Endodermal cell (in vitro differentiated cells): ENCODE measurements at places on chromosomes 2 and 18. TPM values are rescaled to one million over a fixed set of nuclear protein-coding genes. Genes with fewer than 3 reads are reported as not detected.

DNA sequence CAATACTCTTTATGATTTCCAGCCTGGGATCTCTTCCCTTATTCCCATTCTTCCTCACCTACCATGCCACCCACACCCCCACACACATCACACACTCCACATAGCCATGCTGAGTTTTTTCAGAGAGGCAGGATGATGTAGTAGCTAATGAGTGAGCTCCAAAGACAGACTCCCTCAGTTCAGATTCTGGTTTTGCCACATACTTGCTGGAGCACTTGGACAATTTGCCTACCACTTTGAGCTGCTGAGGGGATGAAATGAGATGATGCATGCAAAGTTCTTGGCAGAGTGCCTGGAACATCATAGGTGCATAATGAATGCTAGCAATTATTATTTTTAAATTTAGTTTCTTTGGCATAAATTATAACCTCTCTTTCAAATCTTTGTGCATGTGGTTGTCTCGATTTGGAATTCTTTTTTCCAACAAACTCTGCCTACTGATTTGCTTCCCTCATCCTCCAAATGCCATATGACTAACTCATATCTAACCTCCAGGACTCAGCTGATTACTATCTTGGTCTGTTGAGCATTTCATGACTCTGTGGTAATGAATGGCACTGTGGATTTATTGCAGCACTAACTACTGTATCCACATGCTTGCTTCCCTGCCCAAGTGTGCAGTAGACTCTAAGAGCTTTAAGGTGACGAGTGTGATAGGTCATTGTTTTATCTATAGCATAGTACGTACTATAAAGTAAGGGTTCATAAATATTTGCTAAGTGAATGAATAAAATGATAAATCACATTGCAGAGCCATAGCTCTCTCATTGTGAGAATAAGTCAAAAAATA, 99.1 kb downstream of the TACR1 start:
- no peak overlapping the region for H3K27ac ChIP-seq
- H3K4me3 ChIP-seq, result no peak overlapping the region
- H3K27me3 ChIP-seq, result no peaks in the 10 kb centered on the region
- H3K4me1 ChIP-seq, result no peaks in the 10 kb centered on the region

C2orf66 gene
- total RNA-seq, result 0.15 and 0.18 TPM in 2 replicates

MC4R gene
- not detected in 2 replicates for total RNA-seq

CREG2 gene
- total RNA-seq, result 0.49 TPM in 1 of 3 replicates, not detected in the others

GRCh38 chr2:225614915-225615314, 215.4 kb downstream of the NYAP2 start:
- H3K36me3 ChIP-seq, result no peaks in the 10 kb centered on the region
- H3K4me1 ChIP-seq, result peaks cover 8% of the 10 kb centered on the region
- no peaks in the 10 kb centered on the region for H3K27me3 ChIP-seq
- H3K4me3 ChIP-seq, result no peak overlapping the region
- no peak for DNase-seq
- no peak overlapping the region for H3K27ac ChIP-seq

DNA sequence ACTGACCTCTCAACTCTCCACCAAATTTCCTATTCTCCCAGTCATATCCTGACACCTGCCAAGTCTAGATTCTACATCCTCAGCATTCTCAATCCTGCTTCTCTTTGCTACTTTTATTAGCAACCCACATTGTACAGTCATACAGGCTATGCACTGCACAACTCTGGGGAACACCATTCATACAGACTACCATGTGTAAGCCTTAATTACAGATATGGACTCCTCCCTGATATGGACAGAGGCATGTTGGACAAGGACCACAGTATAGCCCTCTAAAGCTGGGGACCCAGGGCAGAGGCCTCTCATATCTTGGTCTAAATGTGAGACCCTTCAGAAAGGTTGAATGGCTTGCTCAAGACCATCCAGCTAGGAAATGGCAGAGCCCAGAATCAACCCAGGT, 36.3 kb downstream of the BOLA3 start:
- peaks cover 15% of the 10 kb centered on the region for H3K27me3 ChIP-seq
- H3K4me1 ChIP-seq, result peaks cover 3% of the 10 kb centered on the region
- H3K27ac ChIP-seq, result no peak overlapping the region
- no peak overlapping the region for H3K4me3 ChIP-seq

- peaks cover 73% of the 10 kb centered on the region for H3K27me3 ChIP-seq
- peak within 1 kb of the TSS; percentile 41 for H3K27ac ChIP-seq
- H3K4me1 ChIP-seq, result peaks cover 7% of the 10 kb centered on the region
- peak within 1 kb of the TSS; percentile 82 for H3K4me3 ChIP-seq
These were observed at the start of gene PTGR3 for GRCh38 chr18:75209129-75209950. Gene PTGR3 (minus strand): TSS chr18:75209139. CDS start chr18:75209058, 81 bp downstream.

HOXD1 gene
- 0.18 to 2.8 TPM (median 0.38 TPM) in 3 replicates for total RNA-seq

- H3K36me3 ChIP-seq, result peaks cover 12% of the 10 kb centered on the region
- H3K4me3 ChIP-seq, result no peak overlapping the region
- H3K27me3 ChIP-seq, result no peaks in the 10 kb centered on the region
- peaks cover 17% of the 10 kb centered on the region for H3K4me1 ChIP-seq
- peak overlapping the region; percentile 98 for H3K27ac ChIP-seq
- DNase-seq, result no peak
These were observed 169.4 kb downstream of the SMAD7 start for GRCh38 chr18:48781163-48781987.

GRCh38 chr2:86621280-86621943, 2.3 kb downstream of the RNF103 start:
- no peak for DNase-seq
- H3K4me1 ChIP-seq, result peaks cover 2% of the 10 kb centered on the region
- H3K4me3 ChIP-seq, result peak overlapping the region; percentile 87
- H3K36me3 ChIP-seq, result peaks cover 27% of the 10 kb centered on the region
- H3K27ac ChIP-seq, result no peak overlapping the region
- H3K27me3 ChIP-seq, result no peaks in the 10 kb centered on the region

GRCh38 chr2:42964439-42965083, 172.2 kb upstream of the HAAO start:
- no peak overlapping the region for H3K4me3 ChIP-seq
- H3K36me3 ChIP-seq, result no peaks in the 10 kb centered on the region
- no peak overlapping the region for H3K27ac ChIP-seq
- DNase-seq, result peak; percentile 40

- peak; percentile 68 for DNase-seq
- no peaks in the 10 kb centered on the region for H3K4me1 ChIP-seq
- H3K27ac ChIP-seq, result no peak overlapping the region
- no peaks in the 10 kb centered on the region for H3K36me3 ChIP-seq
- peaks cover 18% of the 10 kb centered on the region for H3K27me3 ChIP-seq
- H3K4me3 ChIP-seq, result peak overlapping the region; percentile 93
These were observed 796 bp downstream of the SPIRE1 start for GRCh38 chr18:12656938-12657683.

SKOR2 gene
- total RNA-seq, result not detected in 3 replicates

DNA sequence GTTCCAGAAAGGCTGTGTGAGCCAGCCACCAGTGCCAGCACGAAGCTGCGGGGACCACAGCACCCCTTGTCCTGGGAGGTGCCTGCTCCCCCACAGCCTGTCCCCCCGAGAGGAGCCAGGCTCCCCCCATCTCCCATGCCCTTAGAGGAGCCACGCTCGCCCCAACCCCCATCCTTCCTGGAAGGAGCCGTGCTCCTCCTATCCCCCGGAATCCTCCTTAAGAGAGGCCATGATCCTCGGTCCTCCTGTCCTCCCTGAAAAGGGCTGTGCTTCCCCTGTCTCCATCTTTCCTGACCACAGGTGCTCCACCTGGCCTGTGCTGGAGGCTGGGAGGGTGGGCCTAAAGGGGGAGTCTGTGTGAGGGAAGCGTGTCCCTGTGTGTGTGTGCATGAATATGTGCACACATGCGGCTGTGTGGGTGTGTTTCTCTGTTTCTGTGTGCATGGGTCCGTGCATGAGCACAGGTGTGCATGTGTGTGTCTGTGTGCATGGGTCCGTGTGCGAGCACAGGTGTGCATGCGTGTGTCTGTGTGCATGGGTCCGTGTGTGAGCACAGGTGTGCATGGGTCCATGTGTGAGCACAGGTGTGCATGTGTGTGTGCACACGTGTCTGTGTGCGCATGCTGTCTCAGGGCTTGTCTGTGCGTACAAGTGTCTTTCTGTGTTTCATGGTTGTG, 80.3 kb downstream of the RTP5 start:
- no peaks in the 10 kb centered on the region for H3K36me3 ChIP-seq
- H3K4me3 ChIP-seq, result no peak overlapping the region
- H3K27ac ChIP-seq, result no peak overlapping the region
- no peaks in the 10 kb centered on the region for H3K4me1 ChIP-seq

ZNF513 gene
- total RNA-seq, result 30.7 and 31.4 TPM in 2 replicates

POTEC gene
- total RNA-seq, result not detected in 2 replicates

DNA sequence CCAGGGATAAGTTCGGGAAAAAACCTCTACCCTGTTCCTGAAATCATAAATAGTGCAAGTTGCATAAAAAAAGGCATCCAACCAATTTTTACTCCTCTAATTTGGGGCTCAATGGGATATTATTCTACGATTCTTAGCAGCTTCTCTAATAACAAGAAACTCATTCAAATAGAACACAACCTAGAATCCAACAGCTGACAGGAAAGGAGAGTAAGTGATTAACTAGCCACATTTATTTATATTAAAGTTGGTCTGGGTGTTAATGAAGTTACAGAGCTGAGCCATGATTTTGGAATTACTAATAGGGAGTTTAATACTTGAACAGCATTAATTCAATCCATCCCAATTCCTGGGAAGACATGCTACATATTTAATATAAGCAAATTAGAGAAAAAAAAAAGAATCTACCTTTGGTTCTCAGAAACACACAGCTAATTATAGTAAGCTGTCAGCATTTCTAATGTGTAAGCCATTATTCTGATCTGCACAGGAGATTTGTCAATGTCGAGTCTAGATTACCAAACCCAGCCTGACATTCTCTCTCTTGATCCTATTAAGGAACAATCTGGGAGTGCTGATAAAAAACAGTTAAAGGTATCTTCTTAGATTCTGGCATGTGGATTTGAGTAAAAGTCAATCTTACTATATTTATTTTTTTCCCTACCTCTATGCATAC, 267.7 kb downstream of the NBAS start:
- H3K27me3 ChIP-seq, result no peaks in the 10 kb centered on the region
- H3K36me3 ChIP-seq, result peaks cover 10% of the 10 kb centered on the region
- H3K27ac ChIP-seq, result no peak overlapping the region
- no peak for DNase-seq

DNA sequence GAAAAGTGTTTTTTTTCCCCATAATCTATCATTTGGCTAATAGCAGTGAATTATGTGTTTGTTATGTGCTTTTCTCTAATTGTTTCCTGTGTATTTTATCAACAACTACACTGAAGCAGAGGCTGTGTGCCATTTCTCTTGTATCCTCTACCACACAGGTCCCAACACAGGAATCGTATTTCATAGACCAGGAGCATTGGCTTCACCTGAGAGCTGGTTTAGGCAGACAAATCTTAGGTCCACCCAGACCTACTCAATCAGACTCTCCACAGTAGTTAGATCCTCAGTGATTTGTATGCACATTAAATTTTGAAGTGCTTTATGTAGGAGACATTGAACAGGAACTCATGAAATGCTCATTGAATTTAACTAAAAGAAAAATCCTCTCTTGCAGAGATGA, 109.2 kb downstream of the FSHR start:
- no peak overlapping the region for H3K4me3 ChIP-seq
- H3K27me3 ChIP-seq, result peaks cover under 1% of the 10 kb centered on the region
- H3K4me1 ChIP-seq, result no peaks in the 10 kb centered on the region
- DNase-seq, result no peak

GRCh38 chr2:233996461-233996860, 54.0 kb upstream of the SPP2 start:
- DNase-seq, result no peak
- H3K4me3 ChIP-seq, result no peak overlapping the region
- H3K27me3 ChIP-seq, result no peaks in the 10 kb centered on the region

DNA sequence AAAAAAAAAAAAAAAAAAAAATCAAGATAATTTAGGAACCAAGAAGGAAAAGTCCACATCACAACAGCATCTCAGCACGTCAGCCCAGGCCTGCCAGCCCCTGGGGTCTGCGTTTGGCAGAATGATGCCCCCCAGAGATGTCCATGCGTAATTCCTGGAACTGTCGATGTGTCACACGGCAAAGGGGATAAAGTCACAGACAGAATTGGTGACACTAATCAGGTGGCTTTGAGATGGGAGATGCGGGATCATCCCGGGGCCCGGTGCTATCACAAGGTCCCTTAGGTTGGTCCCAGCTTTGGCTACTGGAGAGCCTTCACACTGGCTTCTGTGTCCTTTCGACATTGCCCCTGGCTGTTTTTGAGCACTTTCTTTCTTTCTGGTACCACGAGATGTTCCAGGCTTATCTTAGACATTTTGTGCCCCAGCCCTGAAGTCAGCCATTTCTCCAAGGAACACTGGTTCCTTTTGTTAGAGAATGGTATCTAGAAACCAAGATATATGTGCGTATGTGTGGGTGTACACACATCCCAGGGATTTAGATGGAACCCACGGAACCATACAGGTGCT, 20.7 kb downstream of the RAMP1 start:
- no peaks in the 10 kb centered on the region for H3K4me1 ChIP-seq
- no peaks in the 10 kb centered on the region for H3K36me3 ChIP-seq
- DNase-seq, result peak; percentile 29
- no peak overlapping the region for H3K27ac ChIP-seq

- peaks cover 70% of the 10 kb centered on the region for H3K36me3 ChIP-seq
- no peaks in the 10 kb centered on the region for H3K4me1 ChIP-seq
- DNase-seq, result no peak
- H3K27me3 ChIP-seq, result no peaks in the 10 kb centered on the region
These were observed 69.0 kb downstream of the GORASP2 start for GRCh38 chr2:170997893-170998597.

- H3K36me3 ChIP-seq, result peaks cover 55% of the 10 kb centered on the region
- H3K27ac ChIP-seq, result no peak overlapping the region
- no peaks in the 10 kb centered on the region for H3K4me1 ChIP-seq
- DNase-seq, result no peak
- no peaks in the 10 kb centered on the region for H3K27me3 ChIP-seq
These were observed 29.7 kb downstream of the LRRFIP1 start for GRCh38 chr2:237657063-237657462.

- peaks cover 58% of the 10 kb centered on the region for H3K36me3 ChIP-seq
- no peak overlapping the region for H3K27ac ChIP-seq
- H3K4me1 ChIP-seq, result no peaks in the 10 kb centered on the region
- no peaks in the 10 kb centered on the region for H3K27me3 ChIP-seq
These were observed 80.9 kb downstream of the SMC6 start for GRCh38 chr2:17672583-17673317.

C18orf54 gene
- 17.8 and 18.0 TPM in 2 replicates for total RNA-seq

PRSS56 gene
- total RNA-seq, result not detected in 2 replicates

- H3K4me3 ChIP-seq, result no peak overlapping the region
- no peaks in the 10 kb centered on the region for H3K36me3 ChIP-seq
- no peaks in the 10 kb centered on the region for H3K4me1 ChIP-seq
- no peak overlapping the region for H3K27ac ChIP-seq
- DNase-seq, result peak; percentile 87
These were observed 71.0 kb upstream of the DAPL1 start for GRCh38 chr2:158723921-158724802.

RUFY4 gene
- total RNA-seq, result 0.35 TPM in 1 of 2 replicates, not detected in the other

DNA sequence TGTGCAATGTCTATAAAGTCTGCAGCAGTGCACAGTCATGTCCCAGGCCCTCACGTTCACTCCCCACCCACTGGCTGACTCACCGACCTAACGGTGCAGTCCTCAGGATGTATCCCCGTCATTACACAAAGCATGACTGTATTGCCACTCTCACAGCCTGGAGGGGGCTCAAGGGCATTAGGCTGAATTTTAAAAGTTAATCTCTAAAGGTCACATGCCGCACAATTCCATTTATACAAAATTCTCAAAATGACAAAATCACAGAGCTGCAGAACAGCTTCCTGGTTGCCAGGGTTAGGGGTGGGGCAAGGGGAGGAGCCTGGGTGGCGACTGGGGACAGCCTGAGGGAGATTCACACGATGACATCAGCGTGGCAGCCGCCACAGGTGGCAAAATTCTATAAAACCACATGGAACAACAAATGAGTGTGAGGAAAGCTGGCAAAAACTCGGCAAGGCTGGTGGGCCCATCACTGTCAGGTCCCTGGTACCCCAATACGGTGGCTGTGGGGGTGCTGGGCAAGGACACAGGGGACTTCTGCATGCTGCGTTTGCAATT, 97.6 kb downstream of the NDUFA10 start:
- H3K4me3 ChIP-seq, result no peak overlapping the region
- H3K4me1 ChIP-seq, result no peaks in the 10 kb centered on the region
- H3K27me3 ChIP-seq, result no peaks in the 10 kb centered on the region
- no peak overlapping the region for H3K27ac ChIP-seq
